Caki2 (cell line): ENCODE measurements at places on chromosomes 11 and 22.
A peak's percentile ranks its signal among the peaks of the same experiment; 100 is the strongest.

GRCh38 chr11:8017071-8017470 is 29.9 kb downstream of the EIF3F start:
- DNase-seq, result no peak

DNA sequence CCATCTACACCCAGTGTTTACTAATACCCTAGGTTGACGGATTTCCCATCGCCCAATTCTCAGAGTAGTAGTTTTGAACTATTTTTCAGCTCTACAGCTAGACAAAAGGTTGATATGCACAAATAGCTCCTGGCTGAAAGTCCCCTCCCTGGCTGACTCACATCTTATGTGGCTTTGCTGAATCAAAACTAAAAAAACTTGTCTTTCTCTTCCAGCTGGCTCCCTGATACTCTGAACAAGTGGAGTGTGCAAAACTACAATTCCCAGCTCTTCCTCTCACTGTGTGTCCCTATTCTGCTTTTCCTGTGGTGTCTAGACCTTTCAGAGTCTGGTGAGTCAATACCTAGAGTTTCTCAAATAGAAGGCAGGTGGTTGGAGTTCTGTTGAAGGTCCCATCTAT is 12.7 kb upstream of the LARGE1 start:
- peak; percentile 35 for DNase-seq

GRCh38 chr22:49238181-49239141 is 589.2 kb downstream of the BRD1 start:
- no peak for DNase-seq

DNA sequence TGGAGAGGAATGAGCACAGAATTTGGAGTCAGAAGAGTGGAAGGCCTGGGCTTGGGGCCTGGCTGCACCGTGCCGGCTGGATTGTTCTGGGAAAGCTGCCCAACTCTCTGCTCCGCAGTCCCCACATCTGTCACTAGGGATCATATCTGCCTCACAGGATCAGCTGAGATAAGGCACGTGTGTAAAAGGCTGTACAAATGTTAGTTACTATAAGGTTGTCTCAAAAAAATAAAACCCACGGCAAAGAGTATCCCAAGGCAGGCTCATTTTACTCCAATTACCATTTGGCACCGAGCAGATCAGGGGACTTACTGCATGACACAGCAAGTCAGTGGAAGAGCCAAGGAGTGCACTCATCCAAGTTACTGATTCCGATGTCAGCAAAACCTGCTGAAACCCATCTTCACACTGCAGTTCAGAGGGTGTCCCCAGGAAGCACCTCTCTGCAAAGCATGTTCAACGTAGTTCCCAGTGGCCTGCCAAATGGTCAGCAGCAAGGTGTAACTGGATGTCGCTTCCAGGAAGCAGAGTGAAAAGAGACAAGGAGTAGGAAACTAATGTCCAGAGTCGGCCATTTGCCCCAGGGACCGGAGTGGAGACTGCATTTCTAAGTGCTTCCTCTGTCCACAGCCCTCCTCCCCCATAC is 18.1 kb upstream of the MRTFA start:
- peak; percentile 85 for DNase-seq

DNA sequence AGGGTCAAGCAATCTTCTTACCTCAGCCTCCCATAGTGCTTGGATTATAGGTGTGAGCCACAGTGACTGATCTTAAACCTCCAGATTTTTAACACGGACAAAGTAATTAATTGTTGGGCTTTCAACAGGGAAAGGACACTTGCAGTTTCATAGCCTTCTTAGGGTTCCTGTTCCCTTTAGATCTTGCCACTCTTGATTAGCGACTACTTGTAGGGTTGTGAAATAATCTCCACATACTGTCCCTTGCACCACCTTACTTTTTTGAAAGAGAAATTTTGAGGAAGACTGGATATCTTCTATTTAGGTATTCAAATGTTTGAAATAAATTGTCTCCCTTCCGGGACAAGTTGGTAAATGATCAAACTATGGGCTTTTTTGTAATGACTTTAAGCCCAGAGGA is 7.6 kb downstream of the MS4A4E start:
- DNase-seq, result no peak

DNA sequence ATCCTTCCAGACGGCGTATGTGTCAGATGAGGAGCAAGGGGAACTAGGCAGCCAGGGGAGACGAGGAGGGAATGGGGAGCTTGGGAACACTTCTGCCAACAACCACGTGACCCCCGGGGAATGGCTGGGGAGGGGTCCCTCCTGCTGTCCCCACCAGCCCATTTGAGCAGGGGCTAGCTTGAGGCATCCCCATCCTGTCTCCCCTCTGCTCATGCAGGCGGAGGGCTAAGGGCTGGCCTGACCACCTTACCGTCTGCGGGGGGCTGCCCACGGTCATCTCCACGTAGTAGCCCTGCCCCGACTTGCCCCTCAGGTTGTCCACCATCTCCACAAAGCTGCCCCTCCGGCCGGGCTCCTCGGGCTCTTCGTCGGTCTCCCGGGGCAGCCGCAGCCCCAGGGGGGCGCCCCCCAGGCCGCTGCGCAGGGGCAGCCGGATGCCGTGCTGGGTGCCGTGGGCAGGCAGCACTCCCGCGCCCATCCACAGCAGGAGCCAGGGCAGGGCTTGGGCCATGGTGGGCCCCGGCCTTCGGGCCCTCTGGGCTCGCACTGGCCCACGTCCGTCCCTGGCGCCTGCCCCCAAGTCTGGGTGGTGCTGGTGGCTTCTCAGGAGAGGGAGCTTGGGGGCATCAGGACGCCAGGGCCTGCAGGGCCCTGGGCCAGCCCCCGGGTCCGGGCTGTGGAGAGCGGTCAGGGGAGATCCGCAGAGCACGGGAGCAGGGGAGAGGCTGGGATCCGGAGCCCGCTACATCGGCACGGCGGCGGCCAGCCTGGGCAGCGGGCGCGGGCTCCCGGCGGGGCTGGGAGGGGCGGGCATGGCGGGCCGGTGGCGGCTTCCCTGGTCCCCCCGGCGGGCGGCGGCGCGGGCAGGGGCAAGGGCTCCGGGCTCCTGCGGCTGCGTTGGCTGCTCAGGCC is 515 bp downstream of the BACE1 start:
- no peak for DNase-seq

- DNase-seq, result peak; percentile 51
Measured at GRCh38 chr11:18243783-18244362, 4.6 kb downstream of the SAA2 start.

GRCh38 chr11:772429-773390 is 4.6 kb downstream of the GATD1 start:
- DNase-seq, result no peak

DNA sequence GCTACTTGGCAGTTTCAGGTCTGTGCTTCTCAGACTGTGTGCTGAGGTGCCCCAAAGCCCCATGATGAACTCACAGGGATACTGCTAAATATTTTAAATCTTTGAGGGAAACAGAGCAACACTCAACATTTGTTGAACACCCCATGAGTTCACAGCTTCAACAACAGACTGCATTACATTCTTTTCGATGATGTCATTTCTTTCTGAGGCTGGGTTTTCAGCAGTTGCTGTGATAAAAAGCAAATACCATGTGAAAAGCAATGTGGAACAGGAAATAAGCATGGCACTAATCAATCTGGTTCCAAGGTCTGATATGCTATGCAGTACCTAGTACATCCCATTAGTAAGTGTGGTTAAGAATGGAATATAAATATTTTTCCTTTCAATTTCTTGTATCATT is 82.7 kb downstream of the RPL27A start:
- no peak for DNase-seq

DNA sequence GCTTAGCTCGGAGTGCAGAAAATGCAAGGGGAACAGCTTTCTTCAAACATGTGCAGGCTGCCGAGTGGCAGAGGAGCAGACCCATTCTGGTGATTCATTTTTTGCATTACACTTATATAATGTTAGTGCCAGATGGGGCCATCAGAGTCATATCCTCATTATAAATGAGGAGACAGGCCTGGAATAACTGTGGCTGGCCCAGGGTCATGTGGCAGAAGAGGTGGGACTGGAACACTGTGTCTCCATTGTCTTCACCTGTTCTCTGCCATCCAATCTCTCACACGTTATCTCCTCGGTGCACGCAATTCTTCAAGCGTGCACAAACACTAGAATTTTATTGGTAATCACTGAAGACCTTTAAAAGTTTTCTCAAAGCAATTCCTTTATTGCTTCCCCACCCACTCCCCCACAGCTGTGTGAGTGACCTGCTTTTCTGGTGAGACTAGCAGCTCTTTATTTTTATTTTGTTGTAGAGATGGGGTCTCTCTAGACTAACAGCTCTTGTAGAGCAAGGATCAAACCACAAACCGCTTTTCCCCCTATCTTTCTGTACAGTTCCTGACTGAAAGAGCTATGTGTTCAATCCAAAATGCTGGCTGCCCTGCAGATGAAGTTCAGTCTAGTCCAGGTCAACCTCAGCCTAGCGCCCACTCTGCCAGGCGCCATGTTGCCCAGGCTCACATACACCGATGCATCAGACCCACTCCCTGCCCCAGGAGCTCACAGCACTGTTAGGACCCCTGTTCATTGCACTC is 75.3 kb downstream of the ST3GAL4 start:
- no peak for DNase-seq

GRCh38 chr11:14499178-14499559 is 442 bp downstream of the COPB1 start:
- DNase-seq, result peak; percentile 25

DNA sequence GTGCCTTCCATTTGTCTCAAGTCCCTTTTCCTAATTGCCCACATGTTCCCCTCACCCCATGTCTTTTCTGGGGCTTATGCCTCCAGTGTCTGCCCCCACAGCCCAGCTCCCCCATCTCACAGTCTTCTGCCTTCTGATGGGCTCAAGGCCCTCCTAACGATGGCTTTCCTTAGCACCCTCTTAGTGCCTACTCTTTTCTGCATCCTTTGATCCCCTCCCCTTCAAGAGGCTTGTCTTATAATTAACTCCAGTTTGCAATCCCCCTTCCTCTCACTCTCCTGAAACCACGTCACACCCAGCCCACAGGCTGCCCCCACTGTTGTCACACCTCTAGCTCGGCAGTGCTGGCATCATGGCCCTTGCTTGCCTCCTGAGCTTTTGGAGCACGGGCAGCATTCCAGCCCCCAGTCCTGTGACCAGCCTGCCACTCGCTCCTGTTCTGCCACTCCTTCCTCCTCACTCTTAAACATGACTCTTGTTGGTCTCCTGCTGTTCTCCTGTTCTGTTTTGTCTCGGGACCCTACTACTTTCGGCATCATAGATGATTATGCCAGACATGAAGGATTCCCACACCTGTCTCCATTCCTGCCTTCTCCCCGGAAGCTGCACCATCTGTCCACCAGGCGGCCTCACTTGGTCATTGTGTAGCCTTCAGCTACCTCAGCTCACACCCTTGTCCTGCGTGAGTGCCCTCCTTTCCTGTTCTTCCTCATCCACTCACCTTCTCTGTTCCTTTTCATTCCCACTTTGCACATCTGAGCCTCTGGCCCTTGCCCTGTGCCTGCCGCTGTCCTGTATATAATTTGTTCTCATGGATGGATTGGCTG is 26.1 kb downstream of the UBE2L3 start:
- no peak for DNase-seq

DNA sequence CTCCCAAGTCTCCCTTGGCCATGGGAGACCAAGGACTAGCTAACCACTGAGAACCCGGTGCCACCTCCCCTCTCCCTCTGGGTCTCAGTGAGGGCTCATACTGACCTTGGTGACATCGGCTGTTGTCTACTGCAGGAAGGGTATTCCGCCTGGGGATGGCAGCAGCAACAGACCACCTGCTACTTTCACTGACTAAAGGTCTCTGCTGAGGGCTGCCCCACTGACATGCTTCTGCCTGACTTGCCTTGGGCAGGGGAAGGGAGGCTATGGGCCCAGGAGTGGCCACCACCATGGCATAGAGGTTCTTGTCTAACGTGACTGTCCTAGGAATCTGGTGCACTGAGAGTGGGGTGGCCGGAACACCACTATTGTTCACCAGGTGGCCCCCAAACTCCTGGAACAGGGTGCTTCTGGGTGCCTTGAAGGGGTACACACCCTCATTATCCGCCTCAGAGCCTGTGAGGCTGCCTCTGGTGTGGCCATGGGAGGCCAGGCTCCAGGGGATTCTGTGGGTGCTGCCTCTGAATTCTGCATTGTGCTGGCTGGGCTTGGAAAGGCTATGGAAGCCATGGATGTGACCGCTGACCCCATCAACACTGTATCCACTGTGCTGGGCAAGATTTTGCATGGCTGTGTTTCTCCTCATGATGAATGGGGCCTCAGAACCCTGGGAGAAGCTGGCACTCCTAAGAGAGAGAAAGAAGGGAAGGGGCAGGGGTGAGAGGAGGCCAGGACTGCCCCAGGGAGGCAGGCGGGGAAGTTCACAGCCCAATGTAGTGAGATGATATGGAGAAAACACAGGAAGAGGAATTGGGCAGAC is 38.3 kb downstream of the GAB4 start:
- DNase-seq, result no peak

DNA sequence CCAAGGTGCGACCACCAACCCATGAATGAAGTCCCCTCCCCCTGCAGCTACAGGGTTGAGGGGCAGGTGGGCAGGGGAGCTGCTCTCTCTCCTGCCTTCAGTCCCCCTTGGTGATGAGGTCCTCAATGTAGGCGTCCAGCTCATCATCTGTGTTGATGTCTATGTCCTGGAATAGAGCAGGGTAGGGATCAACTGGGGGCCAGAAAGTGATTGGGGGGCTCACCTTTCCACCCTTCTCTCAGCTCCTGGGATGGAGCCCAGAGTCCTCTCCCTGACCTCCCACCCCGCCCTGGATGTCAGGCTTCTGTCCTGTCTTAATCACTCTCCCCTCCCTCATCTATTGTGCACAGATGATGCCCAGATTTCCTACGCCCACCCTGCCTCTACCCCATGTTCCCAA is 41.9 kb downstream of the MORC2 start:
- DNase-seq, result no peak

- DNase-seq, result no peak
Measured at GRCh38 chr11:32438866-32439489, 3.6 kb upstream of the WT1 start.

DNA sequence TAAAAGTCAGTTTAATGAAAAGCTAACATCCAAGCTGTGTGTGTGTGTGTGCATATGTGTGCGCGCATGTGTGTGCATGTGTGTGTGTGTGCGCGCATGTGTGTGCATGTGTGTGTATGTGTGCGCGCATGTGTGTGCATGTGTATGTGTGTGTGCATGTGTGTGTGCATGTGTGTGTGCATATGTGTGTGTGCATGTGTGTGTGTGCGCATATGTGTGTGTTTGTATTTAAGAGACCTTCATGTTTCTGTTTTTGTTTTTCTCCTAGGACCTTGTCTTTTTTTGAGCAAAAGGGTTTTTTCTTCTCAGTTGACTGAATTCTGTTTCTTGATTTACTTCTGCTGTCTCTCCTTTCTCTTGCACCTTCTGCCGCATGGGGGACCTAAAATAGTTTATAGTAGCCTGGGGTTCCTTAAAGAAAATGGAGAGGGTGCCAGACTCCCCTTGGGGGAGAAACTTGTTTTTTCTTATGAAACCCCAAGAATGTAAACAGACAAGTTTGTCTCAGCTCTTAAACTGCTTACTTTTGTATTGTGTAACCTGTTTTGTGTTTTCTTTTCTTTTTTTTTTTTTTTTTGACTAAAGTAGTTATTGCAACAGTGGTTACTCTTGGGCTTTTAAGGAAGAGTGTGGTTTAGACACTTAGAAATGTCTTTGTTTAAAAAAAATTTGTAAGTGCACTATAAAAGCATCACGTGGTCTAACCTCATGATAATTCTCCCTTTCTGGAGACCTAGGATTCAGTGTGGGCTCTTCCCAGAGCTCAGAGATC is 53.0 kb downstream of the OSBPL5 start:
- DNase-seq, result no peak

GRCh38 chr11:65639623-65640482 is 2.0 kb downstream of the SIPA1 start:
- no peak for DNase-seq

- no peak for DNase-seq
Measured at GRCh38 chr11:35526370-35526792, 965 bp upstream of the PAMR1 start.
